ENCODE measurements at places on chromosomes 11 and 22. TPM values are rescaled to one million over a fixed set of nuclear protein-coding genes. Genes with fewer than 3 reads are reported as not detected.

DNA sequence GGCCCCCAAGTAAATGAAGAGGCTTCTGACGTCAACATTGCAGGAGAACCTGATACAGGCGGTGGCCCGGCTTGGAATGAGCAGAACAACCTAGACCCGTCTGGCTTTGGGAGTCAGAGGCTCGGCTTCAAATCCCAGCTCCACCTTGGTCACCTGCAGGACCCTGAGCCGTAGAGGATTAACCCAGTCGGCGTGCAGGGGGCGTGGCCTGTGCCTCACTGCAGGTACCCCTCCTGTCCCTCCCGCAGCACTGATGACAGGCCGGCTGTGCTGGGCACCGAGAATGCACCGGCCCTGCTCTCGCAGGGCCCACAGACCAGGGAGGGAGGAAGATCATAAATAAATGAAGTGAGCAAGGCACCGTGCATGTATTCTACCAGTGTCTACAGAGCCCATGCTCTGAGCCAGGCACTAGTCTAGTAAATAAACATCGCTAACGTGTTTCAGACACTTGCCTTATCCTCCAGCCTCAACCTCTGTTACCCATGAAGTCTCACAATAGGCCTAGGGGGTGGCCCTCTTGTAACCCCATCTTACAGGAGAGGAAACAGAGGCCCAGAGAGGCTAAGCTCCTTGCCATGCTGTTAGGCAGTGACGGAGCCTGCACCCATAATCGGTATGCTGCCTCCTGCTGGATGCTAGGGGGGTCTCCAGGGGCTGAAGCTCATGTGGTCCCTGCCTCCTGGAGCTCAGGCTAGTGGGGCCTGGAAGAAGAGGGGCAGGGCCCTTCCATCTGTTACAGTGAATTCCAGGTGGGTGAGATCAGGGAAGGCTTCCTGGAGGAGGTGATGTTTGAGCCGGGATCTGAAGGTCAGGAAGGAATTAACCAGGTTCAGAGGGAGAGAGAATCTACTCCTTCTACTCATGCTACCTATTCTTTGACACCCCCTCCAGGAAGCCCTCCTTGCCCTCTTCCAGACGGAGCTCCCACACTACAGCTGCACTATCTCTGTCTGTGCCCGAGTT lies 53.4 kb downstream of the RTL6 start:
- no peak for DNase-seq

DNA sequence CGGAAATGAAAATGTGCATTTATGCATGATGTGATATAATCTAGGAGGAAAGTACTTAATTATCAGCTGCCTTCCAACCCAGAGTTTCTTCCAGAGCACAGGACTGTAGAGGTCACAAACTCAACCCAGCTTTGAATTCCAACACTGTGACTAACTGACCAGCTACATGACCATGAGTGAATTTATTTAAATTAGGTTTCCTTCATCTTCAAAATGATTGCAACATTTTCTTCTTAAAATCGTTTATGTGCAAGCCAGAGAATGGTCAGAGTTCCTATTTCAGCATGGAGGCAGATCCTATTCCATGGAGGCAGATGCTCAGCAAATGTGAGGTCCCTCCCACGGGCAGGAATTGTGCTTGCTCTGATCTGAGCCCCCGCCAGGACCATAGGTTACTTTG lies 42.4 kb downstream of the OSBP start:
- DNase-seq = no peak

GRCh38 chr11:1230121-1230455 lies 7.2 kb downstream of the MUC5B start:
- no peak for DNase-seq

- DNase-seq = no peak
Measured at GRCh38 chr22:46696229-46696518, 41.9 kb downstream of the CERK start.

DNA sequence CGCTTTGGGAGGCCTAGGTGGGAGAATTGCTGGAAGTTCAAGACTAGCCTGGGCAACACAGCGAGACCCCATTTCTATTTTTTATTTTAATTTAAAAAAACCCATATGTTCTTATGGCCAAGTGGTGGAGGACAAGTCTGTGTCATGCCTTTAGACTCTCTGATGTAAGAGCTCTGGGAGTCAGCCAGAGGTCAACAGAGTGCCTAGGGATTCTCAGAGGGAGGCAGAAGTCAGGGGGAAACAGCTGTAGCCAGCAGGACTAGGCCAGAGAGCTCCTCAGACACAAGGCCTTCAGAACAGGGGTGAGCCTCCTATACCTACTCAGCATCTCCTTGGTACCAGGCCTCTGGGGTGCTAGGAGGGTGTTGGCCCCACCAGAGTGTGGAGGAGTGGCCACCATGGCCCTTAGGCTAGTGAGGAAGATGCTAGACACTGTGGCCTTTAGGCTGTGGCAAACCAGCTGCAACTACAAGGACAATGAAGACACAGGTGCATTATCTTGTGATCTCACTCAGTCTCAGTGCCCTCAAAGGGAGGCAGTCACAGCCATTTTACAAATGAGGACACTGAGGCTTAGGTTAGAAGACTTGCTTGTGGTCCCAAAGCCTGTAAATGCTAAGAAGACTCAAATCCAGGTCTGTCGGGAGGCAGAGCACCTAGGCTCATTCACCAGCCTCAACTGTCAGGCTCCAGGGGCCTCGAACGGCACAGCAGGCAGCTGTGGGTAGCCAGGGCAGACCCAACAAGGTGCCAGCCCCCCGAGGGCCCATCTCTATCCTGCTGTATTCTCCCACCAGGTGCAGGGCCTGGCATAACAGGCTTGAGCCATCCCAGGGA lies 5.0 kb downstream of the ZP1 start:
- no peak for DNase-seq

- DNase-seq = no peak
Measured at GRCh38 chr11:27166130-27166529, 125.5 kb downstream of the BBOX1 start.

Gene MEI1
- 50.3 TPM for total RNA-seq

Gene LRRN4CL
- not detected for total RNA-seq

Gene HBB
- total RNA-seq = 10.6 TPM

Gene OR52I2
- not detected for total RNA-seq
